ENCODE measurements at places on chromosomes 5 and 9.

DNA sequence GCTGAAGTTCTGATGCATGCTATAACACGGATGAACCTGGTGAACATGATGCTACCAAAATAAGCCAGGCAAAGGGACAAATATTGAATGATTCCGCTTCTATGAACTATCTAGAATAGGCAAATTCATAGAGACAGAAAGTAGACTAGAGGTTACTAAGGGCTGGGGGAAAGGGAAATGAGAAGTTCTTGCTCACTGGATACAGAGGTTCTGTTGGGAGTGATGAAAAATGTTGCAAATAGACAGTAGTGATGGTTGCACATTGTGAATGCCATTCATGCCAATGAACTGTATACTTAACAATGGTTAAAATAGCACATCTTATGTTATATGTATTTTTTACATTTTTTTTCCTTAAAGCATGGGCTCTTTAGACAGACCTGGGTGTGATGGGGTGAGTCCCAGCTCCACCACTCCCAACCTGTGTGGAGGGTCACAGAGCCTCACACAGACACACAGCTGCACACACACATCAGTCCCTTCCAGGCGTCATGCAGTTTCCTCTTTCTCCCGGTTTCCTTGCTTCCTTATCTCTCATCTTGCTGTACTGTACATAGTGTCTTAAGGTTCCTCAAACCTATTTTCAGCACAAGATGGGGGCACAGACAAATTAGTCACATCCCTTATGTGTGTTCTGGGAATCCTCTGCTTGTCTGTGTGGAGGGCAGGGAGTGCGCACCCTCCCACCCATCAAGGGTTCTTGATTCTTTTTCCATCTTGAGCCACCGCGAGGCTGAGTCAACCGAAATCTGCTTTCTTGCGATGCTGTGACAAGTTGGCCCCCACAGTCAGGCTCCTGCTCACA lies 192.9 kb downstream of the CRB2 start:
- DNase-seq = peak; percentile 25

DNA sequence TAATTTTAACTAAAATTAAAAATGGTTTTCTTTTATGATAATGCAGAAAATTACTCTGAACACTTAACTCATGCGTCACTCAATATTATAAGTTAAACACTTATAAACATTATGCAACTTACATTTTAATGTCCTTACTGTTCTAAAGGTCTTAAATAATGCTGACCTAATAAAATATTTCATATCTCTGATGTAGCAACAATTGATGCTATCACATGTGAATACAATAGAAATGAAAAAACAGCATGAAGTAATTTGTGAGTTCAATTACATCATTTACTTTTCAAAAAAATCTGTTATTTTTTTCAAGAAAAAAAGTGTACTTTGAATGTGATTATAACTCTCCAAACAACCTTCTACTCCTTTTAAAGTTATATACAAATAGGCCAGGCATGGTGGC lies 26.4 kb upstream of the REEP5 start:
- DNase-seq = no peak

GRCh38 chr9:8052991-8053390 lies 253.4 kb upstream of the DMAC1 start:
- no peak for DNase-seq

DNA sequence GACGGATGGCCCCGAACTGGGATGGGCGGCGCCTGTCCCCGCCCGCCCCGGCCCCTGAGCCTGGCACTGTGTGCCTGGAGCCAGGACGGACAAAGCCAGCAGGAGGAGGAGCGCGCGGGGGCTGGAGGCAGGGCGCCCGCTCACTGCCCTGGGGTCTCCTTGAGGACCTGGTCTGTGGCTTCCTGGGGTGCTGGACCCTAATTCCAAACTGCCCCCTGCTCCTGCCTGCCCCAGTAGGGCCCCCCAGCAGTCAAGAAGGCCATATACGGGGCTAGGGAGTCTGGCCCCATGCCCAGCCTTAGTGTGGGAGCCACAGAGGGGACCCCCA lies 29.2 kb upstream of the RXRA start:
- DNase-seq = no peak

GRCh38 chr9:93194641-93195040 lies 10.7 kb downstream of the WNK2 start:
- no peak for DNase-seq

- DNase-seq = no peak
Observed at GRCh38 chr5:95975703-95976102, 14.1 kb upstream of the ELL2 start.

DNA sequence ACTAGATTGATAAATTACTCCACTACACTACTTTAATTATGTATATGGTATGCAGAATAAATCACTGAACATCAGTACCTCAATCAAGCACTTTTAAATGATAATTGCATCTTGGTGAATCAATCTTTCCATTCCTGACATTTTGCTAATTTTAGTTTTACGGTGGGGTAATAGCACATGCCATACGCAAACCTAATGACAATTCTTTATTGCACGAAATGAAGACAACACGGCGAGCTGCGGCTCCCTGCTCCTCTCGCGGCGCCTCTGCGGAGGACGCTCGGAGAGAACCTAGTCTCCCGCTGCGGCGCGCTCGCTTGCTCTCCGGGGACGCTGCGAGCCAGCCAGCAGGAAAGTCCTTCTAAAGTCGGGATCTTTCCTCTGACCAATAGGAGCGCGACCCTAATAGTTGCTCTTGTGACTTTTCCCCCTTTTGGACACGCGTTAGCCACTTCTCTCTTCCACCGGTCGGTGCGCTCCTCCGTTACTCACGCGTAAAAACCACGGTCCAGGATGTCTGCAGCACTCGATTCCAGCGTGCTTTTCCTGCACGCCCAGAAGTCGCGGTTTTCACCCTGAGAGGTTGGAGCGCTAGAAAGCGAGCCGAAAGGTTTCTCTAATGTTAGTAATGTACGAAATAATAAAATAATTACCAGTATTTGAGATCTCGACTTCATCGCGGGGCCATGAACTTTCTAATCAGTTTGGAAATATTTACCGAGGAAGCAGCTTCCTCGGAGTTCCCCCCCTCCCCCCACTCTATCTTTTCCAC lies 1.0 kb upstream of the MEF2C start:
- DNase-seq = no peak

- DNase-seq = no peak
Observed at GRCh38 chr5:97142521-97143254, at the start of gene LIX1. Gene LIX1 (minus strand): TSS chr5:97142611. CDS start chr5:97142576, 35 bp downstream.

- DNase-seq = no peak
Observed at GRCh38 chr5:74772359-74772758, 5.3 kb downstream of the NSA2 start.

DNA sequence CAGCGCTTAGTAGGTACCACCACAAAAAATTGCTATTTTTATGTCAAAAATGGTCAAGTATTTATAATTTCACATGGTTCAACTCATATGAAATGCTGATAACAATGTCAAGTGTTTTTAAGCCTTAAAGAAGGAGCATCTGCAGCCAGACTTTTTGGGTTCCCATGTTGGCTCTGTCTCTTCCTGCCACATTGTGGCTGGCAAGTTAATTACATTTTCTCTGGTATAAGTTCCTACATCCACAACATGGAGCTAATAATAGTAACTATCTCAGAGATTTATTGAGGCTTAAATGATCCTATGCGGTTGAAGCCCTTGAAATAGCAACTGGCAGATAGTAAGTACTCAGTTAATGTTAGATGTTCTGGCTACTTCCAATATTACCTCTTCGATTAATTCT lies 5.4 kb downstream of the ATP10B start:
- no peak for DNase-seq

Data from stimulated activated CD4-positive, alpha-beta T cell treated with anti-CD3 and anti-CD28 coated beads, TNF-alpha, amount 100 ng/mL, for 4 hours (primary cell).